Hematopoietic multipotent progenitor cell (in vitro differentiated cells): ENCODE measurements at places on chromosomes 6 and 20.

DNA sequence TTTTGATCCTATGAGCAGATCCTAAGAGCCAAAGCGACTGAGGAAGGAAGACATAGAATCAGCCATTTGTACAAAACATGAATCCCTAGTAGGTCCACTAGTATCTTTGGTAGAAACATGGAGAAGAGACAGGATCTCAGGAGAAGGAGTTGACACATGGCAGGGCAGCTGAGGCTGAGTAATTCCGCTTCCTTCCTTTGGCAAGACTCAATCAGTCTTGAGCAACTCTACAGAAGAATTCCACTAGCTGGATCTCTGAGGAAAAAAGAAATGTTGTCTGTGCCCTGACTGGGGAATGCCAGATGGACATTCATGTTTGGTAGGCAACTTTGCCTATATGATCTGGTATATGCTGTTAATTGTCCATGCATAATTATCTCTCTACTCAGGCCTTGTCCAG lies 35.3 kb downstream of the ESR1 start:
- no peak for DNase-seq

DNA sequence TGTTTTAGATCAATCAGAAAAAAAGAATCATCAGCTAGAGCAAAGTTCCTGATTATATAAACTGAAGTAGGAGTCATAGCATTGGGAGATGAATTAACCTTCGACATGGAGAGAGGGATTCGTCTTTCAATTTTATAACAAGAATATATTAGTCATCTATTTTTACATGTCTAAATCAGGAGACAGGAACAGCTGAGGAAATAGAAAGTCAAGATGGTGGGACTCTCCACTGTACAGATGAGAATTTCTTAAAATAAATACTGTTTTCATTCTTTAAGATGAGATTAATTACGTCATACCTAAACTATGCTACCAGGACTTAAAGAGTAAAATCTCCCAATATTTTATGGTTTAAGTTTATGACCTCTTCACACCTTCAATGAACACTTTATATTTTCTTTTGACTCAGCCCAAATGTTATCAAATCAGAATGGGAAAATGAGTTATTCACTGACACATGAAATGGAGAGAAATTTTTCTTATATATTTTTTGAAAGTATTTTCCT lies 1137.7 kb downstream of the EPHA7 start:
- no peak for DNase-seq

DNA sequence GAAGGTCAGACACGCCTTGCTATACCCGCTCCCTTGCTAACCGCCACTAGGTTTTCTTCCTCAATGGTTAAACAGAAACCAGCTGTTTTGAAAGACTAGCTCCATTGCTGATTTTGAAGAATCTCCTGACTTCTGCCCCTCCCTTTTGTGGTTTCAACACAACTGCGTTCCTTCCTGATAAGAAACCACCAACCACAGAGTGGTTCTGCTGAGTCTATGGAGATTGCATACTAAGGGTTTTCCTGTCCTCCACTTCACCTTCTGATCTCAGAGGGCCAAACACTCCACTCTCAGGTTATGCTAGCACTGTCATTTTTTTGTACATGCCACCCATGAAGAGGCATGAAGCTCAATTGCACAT lies 207.9 kb downstream of the MYLK4 start:
- no peak for DNase-seq

GRCh38 chr6:80210618-80211017 lies 104.1 kb downstream of the BCKDHB start:
- DNase-seq: no peak

DNA sequence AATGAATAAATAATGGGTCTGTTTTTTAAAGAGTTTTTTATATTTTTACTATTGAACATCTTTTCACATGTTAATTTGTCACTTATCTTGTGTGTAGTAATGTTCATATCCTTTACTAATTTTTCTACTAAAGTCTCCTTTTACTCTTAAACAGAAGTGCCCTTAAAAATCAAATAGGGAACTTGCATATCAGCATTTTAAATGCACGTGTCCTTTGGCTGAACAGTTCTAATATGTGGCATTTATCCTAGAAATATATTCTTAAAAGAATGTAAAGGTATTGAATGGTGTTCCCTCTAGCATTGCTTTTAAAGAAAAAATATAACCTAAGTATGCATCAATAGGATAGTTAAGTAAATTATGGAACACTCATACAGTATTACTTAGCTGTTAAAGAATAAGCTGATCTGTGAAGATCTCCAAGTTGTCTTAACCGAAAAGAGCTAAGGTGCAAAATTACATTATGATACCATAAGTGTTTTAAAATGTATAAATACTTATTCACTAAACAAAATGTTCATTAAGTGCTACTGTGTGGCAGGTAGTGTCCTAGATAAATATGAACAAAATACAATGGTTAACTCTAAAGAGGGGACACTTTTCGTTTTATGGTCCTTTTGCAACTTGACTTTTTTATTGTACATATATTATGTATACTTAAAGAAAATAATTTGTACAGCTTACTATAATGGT lies 631 bp upstream of the PGBD1 start:
- DNase-seq: no peak

DNA sequence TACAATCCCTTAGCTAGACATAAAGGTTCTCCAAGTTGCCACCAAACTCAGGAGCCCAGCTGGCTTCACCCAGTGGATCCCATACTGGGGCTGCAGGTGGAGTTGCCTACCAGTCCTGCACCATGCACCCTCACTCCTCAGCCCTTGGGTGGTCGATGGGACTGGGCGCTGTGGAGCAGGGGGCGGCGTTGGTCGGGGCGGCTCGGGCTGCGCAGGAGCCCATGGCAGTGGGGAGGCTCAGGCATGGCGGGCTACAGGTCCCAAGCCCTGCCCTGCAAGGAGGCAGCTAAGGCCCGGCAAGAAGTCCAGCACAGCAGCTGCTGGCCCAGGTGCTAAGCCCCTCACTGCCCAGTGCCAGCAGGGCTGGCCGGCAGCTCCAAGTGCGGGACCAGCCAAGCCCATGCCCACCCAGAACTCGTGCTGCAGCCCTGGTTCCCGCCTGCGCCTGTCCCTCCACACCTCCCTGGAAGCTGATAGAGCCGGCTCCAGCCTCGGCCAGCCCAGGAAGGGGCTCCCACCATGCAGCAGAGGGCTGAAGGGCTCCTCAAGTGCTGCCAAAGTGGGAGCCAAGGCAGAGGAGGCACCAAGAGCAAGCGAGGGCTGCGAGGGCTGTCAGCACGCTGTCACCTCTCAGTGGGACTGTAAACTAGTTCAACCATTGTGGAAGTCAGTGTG lies 912.1 kb downstream of the PHF3 start:
- DNase-seq: no peak

DNA sequence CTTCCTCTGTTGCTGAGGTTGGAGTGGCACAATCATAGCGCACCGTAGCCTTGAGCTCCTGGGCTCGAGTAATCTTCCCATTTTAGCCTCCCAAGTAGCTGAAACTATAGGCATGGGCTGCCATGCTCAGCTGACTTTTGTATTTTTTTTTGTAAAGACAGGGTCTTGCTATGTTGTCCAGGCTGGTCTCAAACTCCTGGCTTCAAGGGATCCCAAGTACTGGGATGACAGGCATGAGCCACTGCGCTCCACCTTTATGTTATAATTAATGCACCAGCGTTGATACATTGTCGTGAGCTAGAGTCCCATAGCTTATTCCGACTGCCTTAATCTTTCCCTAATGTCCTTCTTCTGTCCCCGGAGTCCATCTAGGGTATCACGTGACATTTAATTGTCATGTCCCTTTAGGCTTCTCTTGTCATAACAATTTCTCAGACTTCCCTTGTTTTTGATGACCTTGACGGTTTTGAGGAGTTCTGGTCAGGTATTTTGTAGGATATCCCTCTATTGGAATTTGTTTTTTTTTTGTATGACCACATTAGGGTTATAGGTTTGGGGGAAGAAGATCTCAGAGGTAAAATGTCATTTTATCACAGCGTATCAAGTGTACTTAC lies 63.9 kb downstream of the CEBPB start:
- no peak for DNase-seq

- no peak for DNase-seq
Observed at GRCh38 chr6:33093855-33094254, 18.1 kb downstream of the HLA-DPB1 start.

DNA sequence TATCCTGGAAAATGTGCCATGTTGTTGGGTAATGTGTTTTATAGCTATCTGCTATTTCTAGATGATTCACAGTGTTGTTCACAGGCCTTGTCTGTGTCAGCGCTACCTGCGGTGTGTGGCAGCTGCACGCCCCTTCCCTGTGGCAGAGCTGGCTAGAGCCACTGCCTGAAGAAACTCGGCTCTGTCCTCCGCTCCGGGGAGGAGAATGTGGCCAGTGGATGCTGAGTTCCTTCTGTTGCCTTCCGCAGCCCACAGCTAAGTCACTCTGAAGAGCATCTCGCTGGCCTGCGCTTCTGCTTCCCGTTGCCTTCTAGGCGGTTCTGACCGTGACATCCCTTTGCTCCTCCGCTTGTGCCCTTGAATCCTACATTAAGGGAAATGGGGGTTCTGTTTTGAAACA lies 135.1 kb downstream of the PLG start:
- no peak for DNase-seq

DNA sequence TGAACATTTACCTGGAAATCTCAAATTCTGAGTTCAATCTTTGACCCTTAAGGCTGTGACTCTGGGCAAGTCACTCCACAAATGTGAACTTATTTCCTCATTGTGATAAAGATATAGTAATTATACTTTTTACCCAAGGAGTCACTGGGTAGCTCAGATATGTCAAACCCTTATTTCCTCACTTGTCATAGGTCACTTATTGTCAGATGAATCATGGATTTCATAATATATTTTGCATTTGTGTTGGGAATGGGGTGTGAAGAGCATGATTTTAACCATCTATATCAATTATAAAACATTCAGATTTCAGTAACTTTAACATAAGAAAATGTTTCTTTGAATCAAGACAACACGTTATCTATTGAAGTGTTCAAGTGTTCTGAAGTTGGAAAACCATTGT lies 3.7 kb upstream of the CARMIL1 start:
- no peak for DNase-seq

- DNase-seq: no peak
Observed at GRCh38 chr6:17015144-17015543, 86.7 kb upstream of the STMND1 start.

DNA sequence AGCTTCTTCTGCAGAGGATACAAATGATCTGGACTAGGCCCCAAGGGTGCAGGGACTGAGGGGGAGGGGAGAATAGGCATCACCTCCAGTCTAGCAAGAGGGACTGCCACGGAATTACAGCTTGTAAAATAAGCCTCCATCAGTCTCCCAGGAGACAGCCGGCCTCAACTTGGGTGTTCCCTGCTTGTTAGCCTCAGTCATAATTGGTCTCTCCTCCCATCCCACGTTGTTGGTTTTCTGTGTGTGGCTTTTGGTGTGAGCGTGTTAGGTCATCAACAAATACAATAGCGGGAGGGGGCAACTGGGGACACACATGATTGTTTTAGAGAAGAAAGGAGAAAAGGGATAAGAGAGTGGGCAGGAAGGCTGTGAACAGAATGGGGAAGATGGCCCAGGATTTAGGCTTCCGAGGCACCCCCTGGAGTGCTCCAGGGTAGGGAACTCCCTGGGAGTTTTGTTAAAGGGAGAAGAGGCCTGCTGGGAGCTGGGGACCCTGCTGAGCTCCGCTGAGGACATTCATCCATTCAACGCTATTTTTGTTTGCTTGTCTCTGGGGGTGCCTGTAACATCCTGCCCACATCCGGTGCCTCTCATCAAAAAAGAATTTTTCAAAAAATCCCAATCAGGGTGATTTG lies 9.2 kb downstream of the FOXA2 start:
- no peak for DNase-seq
